ENCODE measurements at places on chromosomes 12 and 14.

GRCh38 chr14:76421662-76422061 is 45.7 kb downstream of the ESRRB start:
- DNase-seq = no peak

- no peak for DNase-seq
Measured at GRCh38 chr12:49019120-49019430, 499 bp upstream of the PRKAG1 start.

DNA sequence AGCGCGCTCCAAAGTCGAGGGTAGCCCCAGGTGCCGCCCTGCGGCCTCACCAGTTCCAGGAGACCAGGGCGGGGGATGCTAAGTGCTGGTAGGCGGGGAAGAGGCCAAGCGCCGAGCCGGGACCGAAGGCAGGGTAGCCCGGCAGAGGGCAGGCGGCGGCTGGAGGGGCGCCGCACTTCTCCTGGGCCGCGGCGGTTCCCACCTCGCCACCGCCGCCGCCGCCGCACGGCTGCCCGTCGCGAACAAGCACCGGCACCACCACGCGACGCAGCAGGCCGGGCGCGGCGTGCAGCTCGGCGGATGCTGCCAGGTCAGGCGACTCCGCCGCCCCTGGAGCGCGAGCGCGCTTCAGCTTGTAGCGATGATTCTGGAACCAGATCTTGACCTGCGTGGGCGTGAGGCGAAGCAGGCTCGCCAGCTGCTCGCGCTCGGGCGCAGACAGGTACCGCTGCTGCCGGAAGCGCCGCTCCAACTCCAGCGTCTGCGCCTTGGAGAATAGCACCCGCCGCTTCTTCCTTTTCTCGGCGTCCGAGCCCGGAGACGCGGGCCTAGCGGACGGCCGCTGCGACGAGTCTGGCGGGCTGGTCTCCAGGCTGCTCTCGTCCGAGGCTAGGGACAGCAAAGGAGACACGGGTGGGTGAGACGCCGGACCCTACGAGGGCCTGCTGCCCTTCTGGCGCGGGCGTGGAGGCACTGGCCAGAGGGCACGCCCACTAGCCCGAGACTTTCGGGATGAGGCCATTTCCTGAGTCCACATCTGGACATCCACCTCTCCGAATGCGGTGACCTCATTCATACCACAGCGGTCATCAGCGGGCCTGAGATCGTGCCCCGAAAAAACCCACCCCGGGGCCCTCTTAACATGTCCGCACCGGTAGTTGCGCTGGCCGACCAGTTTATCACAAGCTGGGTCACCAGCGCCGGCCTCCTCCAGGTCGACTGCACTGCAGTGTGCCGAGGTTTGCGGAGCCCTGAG is 1.3 kb downstream of the NKX2-8 start:
- no peak for DNase-seq

DNA sequence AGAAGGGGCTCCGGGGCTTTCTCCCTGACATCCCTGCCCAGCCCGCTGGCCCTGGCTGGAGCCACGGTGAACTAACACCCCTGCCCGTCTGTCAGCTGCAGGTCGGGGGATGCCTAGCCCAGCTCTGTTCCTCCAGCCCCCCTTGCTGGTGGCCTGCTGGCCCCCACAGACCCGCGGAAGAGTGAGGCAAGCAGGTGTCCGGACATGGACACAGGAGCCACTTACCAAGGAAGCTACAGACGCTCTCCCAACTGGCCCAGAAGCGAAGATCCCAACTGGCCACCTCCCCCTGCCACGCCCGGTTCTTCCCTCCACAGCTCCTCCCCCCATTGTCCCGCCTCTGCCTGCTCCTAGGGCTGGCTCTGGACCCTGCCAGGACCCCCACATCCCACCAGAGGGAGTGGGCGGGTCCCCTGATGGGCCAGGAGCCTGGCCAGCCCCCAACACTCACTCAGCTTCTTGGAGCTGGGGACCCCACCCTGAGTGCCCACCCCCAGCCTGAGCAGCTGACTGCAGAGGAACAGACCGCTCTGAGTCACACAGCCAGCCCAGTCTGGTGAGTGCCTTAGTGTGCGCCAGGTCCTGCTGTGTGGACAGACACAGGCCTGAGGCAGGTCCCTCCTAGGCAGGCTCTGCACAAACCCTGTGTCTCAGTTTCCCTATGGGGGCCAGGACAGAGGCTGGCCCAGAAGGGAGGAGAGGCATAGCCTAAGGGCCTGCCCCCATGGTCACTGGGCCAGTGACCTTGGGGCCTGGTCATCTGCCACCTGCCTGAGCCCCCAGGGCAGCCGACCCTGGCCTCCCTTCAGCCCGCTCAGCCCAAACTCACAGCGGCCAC is 7.7 kb downstream of the AHNAK2 start:
- peak; percentile 53 for DNase-seq
